ENCODE measurements at places on chromosomes 2 and 18.

- DNase-seq: no peak
These were observed 169.8 kb upstream of the SPATS2L start for GRCh38 chr2:200136655-200137054.

GRCh38 chr18:47912794-47913585 lies 17.5 kb downstream of the SMAD2 start:
- DNase-seq: no peak

DNA sequence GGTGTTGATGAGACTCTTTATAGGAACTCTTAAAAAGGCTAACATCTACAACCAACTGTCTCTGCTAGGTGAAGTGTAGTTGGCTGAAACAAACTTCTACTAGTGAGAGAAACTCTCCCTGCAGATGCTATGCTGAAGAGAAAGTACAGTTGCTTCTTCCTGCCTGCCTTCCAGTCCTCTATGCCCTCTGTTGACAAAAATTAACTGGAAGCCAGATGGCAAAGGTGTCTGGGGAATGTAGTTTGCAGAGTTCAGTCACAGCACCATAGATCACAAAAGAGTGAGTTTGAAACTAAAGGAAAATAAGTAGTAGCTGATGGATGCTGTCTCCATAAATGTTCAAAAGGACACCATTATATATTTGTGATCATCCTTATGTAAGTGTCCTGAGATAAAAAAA lies 958.8 kb upstream of the NRXN1 start:
- DNase-seq: no peak

- no peak for DNase-seq
These were observed 26.6 kb downstream of the LPIN2 start for GRCh38 chr18:2986150-2986865.

DNA sequence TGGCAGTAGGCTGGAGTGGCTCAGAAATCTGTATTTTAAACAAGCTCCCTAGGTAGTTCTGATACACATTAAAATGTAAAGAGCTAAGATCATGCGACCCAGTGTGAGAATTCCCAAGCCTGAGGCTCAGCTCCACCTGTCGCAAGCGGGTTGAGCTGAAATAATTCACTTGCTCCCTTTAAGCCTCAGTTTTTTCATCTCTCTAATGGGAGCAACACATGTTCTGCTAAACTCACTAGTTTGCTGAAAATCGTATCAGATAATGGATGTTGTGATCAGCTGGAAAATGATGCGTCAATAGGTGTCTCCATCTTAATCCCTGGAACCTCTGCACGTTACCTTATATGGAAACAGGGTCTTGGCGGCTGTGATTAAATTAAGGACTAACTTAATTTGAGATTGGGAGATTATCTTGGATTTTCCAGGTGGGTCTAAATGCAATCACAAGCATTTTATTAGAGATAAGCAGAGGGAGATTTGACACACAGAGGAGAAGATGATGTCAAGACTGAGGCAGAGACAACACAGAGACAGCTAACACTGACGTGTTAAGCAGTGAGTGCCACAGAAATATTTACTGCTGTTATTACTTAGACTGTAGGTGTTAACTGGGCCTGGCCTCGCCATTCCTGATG lies 53.0 kb downstream of the POMC start:
- DNase-seq: no peak

DNA sequence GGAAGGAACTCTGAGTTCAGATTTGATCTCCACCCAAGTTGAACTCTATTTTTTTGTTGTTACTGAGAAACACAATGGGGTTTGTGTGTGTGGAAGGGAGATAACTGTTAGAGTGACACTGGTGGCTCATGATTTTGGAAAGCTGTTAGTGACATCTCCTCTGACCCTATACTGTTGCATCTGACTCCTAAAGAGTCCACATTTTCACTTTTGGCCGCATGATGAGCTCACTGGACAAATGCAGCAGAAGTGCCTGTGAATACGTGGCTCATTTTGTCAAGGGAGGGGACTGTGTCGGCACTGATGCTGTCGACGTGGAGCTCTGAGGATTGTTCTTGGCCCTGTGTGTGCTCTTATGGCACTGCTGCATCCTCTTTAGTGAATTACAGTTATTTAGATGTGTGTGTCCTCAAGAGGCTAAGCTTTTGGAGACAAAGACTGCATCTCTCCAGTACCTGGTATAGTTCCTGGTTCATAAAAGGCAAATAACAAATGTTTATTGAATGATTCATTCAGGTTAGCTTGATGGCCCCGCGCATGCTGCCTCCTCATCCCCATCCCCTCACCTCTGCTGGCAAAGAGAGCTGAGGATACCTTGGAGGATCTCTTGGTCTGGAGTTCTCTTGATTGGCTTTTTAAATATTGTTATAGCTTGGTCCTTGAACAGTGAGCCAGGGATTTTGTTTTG lies 135.4 kb downstream of the PHLPP1 start:
- DNase-seq: no peak

- DNase-seq: peak; percentile 64
These were observed 3.5 kb upstream of the RNU4ATAC start for GRCh38 chr2:121527009-121527682.

DNA sequence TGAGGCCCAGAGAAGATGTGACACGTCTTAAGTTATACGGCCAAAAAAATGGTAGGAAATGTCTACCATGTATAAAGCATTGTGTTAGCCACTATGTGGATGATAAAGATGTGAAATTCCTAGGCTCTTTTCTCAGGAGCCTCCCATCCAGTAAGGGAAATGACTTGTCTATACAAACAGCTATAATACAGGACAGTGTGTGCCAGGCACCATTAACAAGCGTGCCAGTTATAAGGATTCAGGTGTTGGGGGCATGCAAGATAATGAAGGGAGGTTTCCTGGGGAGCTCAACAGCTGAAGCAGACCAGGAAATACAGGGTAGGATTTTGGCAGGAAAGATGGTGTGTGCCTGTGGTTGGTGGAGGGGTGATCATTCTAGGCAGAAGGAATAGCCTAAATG lies 37.6 kb downstream of the ALPK2 start:
- DNase-seq: no peak

DNA sequence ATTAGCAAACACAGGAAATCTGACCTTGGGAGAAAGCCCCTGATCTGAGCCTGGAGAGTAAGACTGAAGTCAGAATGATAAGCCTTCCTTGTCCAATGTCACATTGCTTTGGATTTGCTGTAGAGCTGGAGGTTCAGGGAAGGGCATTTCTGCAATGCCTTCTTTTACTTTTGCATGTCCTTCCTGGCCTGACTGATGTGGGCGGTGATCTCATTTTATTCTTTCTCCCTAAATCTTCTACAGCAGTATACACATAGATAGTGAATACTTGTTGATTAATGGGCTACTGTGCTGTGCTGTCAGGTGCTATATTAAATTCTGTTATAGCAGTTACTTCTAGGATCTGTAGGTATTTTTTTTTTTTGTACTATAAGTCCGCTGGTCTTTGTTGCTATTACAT lies 62.6 kb downstream of the PLCL1 start:
- no peak for DNase-seq

DNA sequence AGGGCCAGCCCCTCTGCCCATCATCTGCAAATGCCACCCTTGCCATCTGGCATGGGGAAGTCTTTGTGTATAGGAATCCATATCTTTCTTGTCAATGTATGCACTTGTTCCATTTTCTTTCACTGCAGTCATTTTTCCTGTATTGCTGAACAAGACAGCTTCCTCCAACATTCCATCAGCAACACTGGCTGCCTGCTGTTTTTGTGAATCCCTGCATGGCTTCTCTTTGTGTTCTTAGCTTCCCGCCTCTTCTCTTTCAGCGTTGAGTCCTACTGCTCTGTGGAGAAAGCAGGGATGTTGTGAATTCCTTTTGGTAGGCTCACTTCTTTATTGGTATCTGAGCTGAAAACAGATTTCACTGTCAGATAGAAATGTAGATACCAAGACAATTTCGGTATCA lies 150.0 kb downstream of the LPIN1 start:
- DNase-seq: no peak

DNA sequence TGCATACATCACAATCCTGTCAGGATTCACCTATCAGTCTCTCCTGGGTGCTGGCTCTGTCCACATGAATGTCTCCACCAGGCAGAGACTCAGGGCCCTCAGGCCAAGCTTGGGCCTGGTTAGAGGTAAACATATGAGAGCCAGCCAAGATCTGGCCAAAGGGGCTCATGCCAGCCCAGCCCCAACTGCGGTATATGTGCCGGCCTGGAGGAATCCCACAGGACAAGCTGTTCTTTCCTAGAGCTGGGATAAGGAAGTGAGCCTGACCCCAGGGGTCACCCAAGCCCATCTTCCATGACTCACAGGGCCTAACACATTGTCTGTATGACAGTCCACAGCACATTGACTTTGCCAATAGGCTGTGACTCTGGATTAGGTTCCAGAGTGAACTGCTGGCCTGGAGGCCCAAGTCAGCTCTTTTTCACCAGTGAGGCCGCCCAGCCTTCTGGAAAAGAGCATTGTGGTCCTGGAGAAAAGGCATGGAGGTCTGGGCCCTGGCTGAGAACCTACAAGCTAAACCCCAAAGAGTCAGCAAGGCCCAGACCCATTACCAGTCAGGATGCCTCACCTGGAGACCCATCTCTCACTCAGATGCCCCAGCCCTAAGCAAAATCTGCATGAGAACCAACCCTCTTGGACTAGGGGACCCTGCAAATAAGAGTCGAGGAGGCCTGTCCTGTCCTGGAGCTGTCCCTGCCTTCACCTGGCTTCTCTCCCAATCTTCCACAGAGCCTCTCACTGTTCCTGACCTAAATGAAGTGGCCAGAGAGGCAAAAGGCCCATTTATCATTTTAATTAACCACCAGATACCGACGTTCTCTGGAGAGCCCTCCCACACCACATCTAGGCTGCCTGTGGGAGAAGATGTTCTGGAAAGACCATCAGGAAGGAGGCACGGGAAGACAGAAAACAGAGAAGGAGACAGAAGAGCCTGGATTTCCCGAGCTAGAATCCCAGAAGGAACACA lies 120.9 kb upstream of the PKDCC start:
- no peak for DNase-seq

DNA sequence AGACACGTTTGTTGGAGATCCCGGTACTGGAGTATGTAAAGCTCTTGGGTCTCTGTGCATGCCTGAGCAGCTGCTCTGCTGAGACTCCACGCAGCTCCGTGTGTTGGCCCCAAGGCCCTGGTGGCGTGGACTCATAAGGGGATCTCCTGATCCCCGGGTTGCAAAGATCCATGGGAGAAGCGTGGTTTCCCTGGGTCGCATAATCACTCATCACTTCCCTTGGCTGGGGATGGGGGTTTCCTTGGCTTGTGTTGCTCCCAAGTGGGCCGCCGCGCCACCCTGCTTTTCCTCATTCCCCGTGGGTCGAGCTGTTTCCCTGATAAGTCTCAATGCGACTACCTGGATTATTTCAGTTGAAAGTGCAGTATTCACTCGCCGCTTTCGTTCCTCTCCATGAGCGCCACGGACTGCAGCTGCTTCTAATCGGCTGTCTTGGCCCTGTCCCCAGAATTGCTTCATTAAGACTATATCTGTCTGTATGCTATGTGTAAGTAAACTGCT lies 76.0 kb downstream of the EPC2 start:
- DNase-seq: no peak

GRCh38 chr2:141994066-141994465 lies 136.8 kb downstream of the LRP1B start:
- DNase-seq: no peak

- DNase-seq: no peak
These were observed 237.5 kb downstream of the EPHA4 start for GRCh38 chr2:221334481-221335218.

- DNase-seq: peak; percentile 39
These were observed 20.7 kb downstream of the SCYGR8 start for GRCh38 chr2:227766373-227766883.

- DNase-seq: no peak
These were observed 6.8 kb upstream of the EFHD1 start for GRCh38 chr2:232626584-232626983.

- DNase-seq: no peak
These were observed 16.1 kb downstream of the CCDC178 start for GRCh38 chr18:33424266-33424946.

GRCh38 chr18:8608795-8609658 lies at the start of gene RAB12:
TSS of gene RAB12 (plus strand) at chr18:8609437. CDS start at chr18:8609440, 3 bp downstream.
- DNase-seq: peak; percentile 83

DNA sequence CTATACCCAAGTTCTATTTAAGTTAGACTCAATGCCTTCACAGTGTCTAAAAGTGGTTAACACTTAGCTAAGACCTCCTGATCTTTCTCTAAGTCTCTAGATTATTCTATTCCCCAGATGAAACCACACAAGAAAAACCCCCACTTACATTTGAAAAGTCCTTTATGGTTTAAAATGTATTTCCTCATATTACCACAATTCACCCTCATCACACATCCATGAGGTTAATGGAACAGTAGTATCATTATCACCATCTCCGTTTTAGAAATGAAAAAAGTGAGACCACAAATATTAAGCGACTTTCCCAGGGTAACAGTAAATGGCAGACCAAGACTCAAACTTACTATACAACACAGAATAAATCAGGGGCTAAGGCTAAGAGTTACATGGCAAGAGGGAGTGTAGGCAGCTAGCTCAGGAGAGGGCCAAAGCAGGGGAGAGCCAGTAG lies 28.6 kb downstream of the EPG5 start:
- DNase-seq: no peak

DNA sequence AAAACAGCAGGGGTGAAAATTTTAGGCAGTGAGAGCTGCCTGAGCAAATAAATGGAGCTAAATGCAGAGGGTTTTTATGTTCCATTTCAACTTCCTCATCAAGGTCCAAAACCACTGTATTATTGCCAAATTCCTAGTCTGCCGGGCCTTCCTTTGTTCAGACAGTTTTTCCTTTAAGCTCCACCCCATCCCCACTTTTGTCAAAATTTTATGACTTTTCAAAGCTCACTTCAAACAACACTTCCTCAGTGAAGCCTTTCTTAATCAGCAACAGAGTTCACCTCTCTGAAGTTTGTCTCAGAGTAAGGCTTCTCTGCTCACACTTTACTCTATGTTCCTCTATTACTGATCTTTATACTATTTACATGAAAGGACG lies 81.3 kb downstream of the CERKL start:
- no peak for DNase-seq

- no peak for DNase-seq
These were observed 10.0 kb upstream of the RHOB start for GRCh38 chr2:20436716-20437470.

GRCh38 chr2:139427164-139427563 lies 647.0 kb upstream of the NXPH2 start:
- DNase-seq: no peak

GRCh38 chr2:191693166-191693565 lies 15.2 kb downstream of the NABP1 start:
- no peak for DNase-seq

DNA sequence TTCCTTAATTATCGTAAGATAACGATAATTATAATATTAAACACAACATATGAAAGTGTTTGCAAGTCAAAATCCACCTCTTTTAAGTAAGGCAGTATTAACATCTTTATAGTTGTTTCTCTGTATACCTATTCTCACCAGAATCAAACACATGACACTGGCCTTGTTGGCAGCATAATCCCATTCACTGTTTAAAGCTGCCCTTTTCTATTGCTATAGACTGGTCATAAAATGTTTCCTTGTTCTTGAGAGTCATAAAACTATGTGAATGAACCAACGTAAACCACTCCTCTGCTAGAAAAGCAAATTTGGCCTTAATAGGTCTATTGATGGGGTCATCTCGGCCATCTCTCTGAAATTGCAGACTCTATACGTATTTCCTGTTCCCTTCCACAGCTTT lies 293.1 kb downstream of the SLC8A1 start:
- no peak for DNase-seq

- DNase-seq: no peak
These were observed 8.2 kb upstream of the SERPINB5 start for GRCh38 chr18:63468575-63468974.

Data from stimulated activated CD4-positive, alpha-beta T cell treated with anti-CD3 and anti-CD28 coated beads, TNF-alpha, amount 100 ng/mL, for 24 hours (primary cell).